Pulmonary artery endothelial cell (primary cell): ENCODE measurements at places on chromosomes 3 and 15. TPM values are rescaled to one million over a fixed set of nuclear protein-coding genes. Genes with fewer than 3 reads are reported as not detected.

Gene ELL3
- 2.0 and 2.8 TPM in 2 replicates for total RNA-seq

Gene CLRN1
- not detected in 2 replicates for total RNA-seq

Gene SERPINI2
- total RNA-seq, result not detected in 2 replicates

Gene AHSG
- total RNA-seq, result not detected in 2 replicates

Gene GOLGA8K
- total RNA-seq, result 0.46 and 0.74 TPM in 2 replicates

Gene CHRFAM7A
- total RNA-seq, result 3.8 and 8.6 TPM in 2 replicates

Gene UBAP1L
- 0.40 and 1.1 TPM in 2 replicates for total RNA-seq

Gene ST3GAL6
- 22.2 and 27.6 TPM in 2 replicates for total RNA-seq

Gene VWA5B2
- total RNA-seq, result not detected in 2 replicates

Gene UBE2Q2
- total RNA-seq, result 36.9 and 41.1 TPM in 2 replicates

Gene CADPS
- total RNA-seq, result not detected in 2 replicates

Gene AADACL2
- not detected in 2 replicates for total RNA-seq

Gene FGD5
- 79.7 and 84.3 TPM in 2 replicates for total RNA-seq

Gene BAHD1
- total RNA-seq, result 6.8 and 7.1 TPM in 2 replicates

Gene PP2D1
- not detected in 2 replicates for total RNA-seq

Gene CIP2A
- total RNA-seq, result 26.0 and 73.2 TPM in 2 replicates

Gene KNG1
- not detected in 2 replicates for total RNA-seq

Gene HTR3E
- total RNA-seq, result not detected in 2 replicates

Gene SCN11A
- total RNA-seq, result 0.07 TPM in 1 of 2 replicates, not detected in the other

Gene FOXB1
- not detected in 2 replicates for total RNA-seq

Gene CMTM7
- 12.6 and 12.7 TPM in 2 replicates for total RNA-seq

Gene GOLGA6A
- not detected in 2 replicates for total RNA-seq

Gene ABHD17C
- 8.7 and 12.8 TPM in 2 replicates for total RNA-seq

Gene INSYN1
- 0.11 and 0.26 TPM in 2 replicates for total RNA-seq

Gene CCDC13
- 0.07 and 0.33 TPM in 2 replicates for total RNA-seq

Gene CLDN1
- total RNA-seq, result 0.07 and 0.14 TPM in 2 replicates

Gene SLC6A6
- total RNA-seq, result 22.3 and 28.8 TPM in 2 replicates

Gene CCR1
- not detected in 2 replicates for total RNA-seq

Gene GOLGA6L10
- 0.20 and 0.92 TPM in 2 replicates for total RNA-seq

Gene RASL12
- not detected in 2 replicates for total RNA-seq

Gene RTP3
- 0.07 TPM in 1 of 2 replicates, not detected in the other for total RNA-seq

Gene PSMD2
- total RNA-seq, result 780 and 805 TPM in 2 replicates

Gene CCDC191
- total RNA-seq, result 1.3 TPM in 2 replicates

Gene ESYT3
- 0.07 TPM in 1 of 2 replicates, not detected in the other for total RNA-seq

Gene WDR73
- total RNA-seq, result 23.8 and 31.3 TPM in 2 replicates

Gene SPESP1
- total RNA-seq, result 3.3 and 4.0 TPM in 2 replicates

Gene CASR
- not detected in 2 replicates for total RNA-seq

Gene ETV5
- 26.8 and 37.2 TPM in 2 replicates for total RNA-seq

Gene WDR72
- not detected in 2 replicates for total RNA-seq

Gene TMIE
- total RNA-seq, result 0.18 and 0.46 TPM in 2 replicates
